ENCODE measurements at places on chromosomes 1 and 21.

DNA sequence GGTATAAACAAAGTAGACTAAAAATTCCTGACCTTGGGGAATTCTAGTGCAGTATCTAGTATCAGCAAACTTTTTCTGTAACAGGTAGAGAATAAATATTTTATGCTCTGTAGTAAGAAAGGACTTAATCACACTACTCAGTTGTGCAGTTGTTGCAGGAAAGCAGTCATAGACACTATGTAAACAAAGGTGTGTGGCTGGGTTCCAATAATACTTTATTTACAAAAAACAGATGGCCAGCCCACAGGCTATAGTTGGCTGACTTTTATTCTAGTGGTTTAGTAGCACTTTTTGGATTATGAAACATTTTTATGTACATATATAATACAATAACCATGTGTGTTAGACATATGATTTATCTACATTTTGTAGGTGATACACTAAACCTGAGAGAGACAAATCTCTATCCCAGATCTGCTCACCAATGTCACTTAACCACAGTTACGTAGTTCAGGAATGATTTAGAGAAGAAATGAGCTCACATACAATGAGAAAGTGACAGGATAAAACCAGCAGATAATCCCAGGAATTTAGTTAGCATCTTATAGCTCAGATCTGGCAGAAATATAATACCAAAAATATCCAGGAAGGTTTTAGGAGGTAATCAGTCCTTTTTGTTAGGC, 56.1 kb downstream of the MIER1 start:
- peak; percentile 83 for DNase-seq

GRCh38 chr21:33854604-33855003, 61.0 kb downstream of the ATP5PO start:
- DNase-seq, result no peak

DNA sequence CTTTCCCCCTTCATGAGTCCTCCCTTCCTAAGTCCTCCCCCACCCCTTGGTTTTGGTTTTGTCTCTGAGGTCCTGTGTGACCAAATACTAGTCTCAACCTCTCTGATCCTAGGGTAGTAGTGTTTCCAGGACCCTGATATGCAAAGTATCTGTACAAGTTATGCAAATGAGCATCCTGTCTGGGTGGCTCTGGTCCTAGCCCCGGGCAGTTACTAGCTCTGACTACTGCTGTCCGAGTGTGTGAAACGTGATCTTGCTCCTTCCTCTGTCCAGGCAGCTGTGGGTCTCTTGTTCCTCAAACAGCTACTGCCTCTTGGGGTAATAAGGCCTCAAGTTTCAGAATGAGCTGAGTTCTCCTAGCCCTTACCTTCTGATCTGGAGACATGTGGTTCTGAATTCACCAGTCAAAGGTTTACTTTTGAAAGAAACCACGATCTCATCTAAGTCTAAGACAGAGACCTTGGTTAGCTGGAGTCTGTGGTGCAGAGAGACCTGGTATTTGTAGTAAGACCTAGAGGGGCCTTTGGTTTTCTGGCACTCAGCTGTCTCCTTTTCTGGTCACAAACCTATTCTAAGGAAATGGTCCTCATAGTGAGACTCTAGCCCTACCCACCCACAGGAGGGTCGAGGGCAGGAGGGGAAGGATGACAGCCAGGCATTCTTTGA, 31.0 kb upstream of the IL19 start:
- DNase-seq, result no peak

DNA sequence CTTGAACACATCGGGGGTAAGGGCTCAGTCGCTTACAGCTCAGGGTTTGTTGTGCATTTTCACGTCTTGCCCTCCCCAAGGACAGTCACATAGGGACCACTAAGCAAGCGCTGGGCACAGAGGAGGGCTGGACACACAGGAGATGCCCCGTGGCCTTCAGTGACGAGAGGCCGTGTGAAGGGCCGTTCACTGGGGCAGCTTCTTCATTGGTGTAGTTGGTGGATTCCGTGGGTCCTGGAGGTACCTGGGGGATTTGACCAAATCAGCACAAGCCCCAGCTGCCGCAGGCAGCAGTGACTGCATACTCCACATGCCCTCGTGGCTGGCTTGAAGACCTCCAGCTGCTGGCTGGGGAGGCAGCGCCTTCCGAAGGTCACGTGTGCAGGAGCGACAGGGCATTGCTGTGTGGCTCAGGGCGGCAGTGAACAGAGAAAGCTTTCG, 100.8 kb upstream of the C1orf174 start:
- DNase-seq, result no peak

DNA sequence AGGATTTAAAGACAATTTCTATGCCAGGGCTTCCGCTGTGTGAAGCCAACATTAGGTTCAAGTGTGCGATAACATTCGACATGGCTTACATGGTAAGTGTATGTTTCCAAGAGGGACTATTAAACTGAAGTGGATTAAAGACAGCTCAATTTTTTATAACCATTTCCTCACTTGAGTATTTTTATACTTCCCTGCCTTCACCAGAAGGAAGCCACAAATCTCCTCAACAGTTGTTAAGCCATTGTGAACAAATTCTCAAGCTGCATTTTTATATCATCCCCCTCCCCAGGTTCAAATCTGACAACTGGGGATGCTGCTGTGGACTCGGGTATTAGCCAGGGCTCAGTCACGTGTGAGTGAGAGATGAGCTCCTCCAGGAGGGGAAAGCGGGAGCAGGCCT, 116.3 kb downstream of the RHOU start:
- no peak for DNase-seq

DNA sequence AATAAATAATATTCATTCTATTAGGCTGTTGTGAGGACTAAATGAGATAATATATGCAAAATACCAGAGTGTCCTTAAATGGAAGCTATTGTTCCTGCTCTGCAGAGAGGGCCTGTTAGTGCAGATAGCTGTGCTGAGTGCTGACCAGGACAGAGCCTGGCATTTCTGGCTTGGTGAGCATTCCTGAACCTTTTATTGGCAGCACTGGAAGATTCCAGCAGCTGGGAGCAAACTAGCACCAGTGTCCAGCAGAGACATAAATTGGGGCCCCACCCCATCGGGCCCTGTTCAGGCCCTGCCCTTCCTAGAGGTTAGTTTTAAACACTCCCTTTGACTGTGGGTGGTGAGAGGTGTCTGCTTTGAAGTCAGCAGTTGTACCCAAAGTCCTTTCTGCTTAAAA, 85.9 kb upstream of the GADD45A start:
- no peak for DNase-seq

DNA sequence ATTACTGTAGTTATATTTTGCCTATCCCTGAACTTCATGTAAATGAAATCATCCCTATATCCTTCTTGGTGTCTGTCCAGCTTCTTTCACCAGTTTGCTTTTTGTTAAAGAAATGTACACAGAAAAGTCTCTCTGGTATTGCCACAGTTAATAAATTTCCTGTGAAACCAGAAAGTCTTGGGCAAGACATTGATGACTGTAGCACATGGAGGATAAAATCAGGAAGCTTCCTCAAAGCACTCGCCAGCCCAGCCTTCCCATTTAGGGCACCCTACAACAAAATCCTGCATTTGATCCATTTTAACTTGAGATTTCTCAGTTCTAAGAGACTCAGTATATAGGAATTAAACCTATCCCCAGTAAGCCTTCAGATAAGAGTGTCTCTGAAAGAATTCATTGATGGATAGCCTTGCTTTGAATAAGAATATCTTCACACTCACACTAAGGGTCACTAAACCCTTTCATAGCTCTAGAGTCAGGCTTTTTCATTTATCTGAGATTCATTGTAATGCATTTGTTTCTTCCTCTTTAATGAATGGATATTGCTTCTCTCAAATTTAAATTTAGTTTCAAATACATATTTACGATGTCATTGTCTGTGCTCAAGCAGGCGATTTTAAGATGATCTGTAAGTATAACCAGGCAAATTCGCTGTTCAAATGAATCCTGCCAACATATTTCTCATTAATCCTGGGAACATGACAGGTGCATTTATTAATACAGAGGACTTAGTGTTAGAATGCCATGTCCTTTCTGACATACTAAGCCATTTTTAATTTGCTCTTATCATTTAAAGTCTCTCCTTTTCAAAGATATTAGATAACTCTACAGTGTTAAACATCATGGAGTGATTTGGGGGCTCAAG, 153.1 kb downstream of the GRIK1 start:
- DNase-seq, result no peak

GRCh38 chr1:180301135-180301742, 71.2 kb downstream of the LHX4 start:
- no peak for DNase-seq

All from NCI-H2029 (cell line).